ENCODE measurements at places on chromosomes 5 and 9. TPM values are rescaled to one million over a fixed set of nuclear protein-coding genes. Genes with fewer than 3 reads are reported as not detected.

The IL4 gene
- total RNA-seq, result not detected

GRCh38 chr5:87282269-87282668 lies 14.6 kb downstream of the RASA1 start:
- no peak for DNase-seq

The C9orf50 gene
- total RNA-seq, result not detected

DNA sequence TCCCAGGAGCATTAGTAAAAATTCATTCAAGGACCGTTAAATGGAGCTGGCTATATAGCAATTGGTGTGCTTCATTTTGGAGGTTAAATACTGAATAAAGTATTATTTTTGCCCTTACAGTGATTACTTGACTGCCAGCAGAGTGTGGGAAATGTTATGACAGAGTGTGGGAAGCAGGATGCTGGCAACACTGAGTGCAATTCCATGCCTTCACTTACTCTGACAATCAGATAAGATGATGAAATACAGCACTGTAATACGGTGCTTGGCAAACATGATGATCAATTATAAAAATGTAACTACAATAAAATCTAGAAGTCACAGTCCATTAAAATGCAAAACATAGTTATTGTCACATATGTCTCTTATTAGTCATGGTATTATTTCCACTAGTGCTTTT lies 651.3 kb downstream of the PTPRD start:
- DNase-seq, result no peak

DNA sequence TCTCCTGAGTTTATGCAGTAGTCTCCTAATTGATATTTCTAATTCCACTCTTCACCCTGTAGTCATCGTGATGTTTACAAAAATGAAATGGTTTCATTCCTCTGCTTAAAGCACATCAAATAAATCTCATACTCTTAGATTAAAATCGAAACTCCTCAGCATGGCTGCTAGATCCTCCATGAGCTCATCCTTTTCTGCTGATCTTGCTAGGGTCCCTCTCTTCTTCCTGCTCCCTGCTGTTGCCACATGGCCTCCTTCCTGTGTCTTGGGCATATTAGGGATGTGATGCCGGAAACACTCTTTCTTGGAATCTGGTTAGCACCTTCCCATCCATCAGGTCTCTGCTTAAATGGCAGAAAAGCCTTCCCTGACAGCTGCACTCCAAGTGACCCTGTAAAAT lies 59.5 kb upstream of the MEGF10 start:
- no peak for DNase-seq

GRCh38 chr5:74949976-74950375 lies 83.8 kb upstream of the FAM169A start:
- DNase-seq, result no peak

GRCh38 chr5:42228279-42228678 lies 195.0 kb upstream of the GHR start:
- DNase-seq, result no peak

The ADAMTSL1 gene
- 9.9 TPM for total RNA-seq

GRCh38 chr5:156951359-156951758 lies 11.7 kb downstream of the TIMD4 start:
- no peak for DNase-seq

DNA sequence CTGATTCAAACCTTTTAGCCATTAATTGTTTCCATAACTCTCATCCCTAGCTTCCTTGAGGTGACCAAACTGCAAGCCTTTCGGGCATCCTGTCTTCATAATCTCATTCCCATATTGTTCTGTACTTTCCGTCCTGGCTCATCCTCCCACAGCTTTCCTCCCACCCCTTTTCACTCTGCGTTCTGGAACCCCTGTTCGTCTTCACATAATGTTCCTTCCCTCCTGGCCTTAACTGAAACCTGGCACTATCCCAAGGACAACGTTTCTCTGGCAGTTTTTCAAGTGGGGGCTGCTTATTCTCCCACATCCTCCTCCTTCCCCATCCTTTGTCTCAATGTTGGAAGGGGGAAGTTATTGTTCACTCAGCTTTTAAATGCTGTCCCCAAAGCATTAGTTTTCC lies 1.5 kb downstream of the ZNF189 start:
- no peak for DNase-seq

GRCh38 chr5:131450941-131451340 lies 184.1 kb downstream of the RAPGEF6 start:
- no peak for DNase-seq

All from posterior vena cava (tissue), 2 donors.